Stimulated activated CD4-positive, alpha-beta T cell treated with anti-CD3 and anti-CD28 coated beads, TNF-alpha, amount 100 ng/mL, for 1 hour (primary cell): ENCODE measurements at places on chromosomes 5 and 9.

GRCh38 chr9:80836013-80836412, 853.3 kb downstream of the TLE1 start:
- no peak for DNase-seq

- no peak for DNase-seq
These were observed 5.0 kb downstream of the RELL2 start for GRCh38 chr5:141641634-141642267.

- no peak for DNase-seq
These were observed 55.2 kb downstream of the TRIP13 start for GRCh38 chr5:947626-948471.

- no peak for DNase-seq
These were observed 350.5 kb downstream of the SPOCK1 start for GRCh38 chr5:137148655-137149054.

- no peak for DNase-seq
These were observed 41.9 kb downstream of the ZNF354A start for GRCh38 chr5:178688551-178688950.

DNA sequence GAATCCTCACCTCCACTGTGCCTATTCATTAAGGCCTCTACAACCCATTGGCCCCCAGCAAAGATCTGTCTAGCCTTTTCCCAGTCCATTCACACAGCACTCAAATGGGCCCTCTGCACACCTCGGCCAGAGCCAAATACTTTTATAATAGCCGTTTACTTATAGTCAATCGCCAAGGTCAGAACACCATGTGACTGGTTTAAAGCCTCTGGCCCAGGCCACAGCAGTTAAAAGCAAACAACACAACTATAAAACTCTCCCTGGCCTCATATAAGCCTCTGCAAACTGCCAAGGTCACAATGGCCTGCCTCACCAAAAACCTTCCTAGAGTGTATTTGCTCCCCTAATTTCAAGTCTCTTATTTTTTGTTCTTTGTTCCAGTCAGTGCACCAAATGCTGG, 562.6 kb downstream of the CAAP1 start:
- no peak for DNase-seq

GRCh38 chr5:43415935-43416802, 4.0 kb upstream of the CCL28 start:
- DNase-seq, result no peak

DNA sequence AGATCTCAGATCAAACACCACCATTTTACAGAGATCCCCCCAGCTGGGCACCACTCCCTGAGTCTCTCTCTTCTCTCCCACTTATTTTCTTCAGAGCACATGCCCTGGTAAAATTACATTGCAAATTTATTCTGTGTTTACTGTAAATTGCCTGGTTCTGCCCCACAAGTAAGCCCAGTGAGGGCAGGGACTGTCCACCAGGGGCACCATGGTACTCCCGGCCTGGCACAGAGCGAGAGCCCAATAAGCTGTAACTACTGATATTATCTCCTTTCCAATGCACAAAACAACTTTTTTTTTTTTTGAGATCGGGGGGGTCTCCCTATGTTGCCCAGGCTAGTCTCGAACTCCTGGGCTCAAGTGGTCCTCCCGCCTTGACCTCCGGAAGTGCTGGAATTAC, 123.0 kb downstream of the PAX5 start:
- no peak for DNase-seq

DNA sequence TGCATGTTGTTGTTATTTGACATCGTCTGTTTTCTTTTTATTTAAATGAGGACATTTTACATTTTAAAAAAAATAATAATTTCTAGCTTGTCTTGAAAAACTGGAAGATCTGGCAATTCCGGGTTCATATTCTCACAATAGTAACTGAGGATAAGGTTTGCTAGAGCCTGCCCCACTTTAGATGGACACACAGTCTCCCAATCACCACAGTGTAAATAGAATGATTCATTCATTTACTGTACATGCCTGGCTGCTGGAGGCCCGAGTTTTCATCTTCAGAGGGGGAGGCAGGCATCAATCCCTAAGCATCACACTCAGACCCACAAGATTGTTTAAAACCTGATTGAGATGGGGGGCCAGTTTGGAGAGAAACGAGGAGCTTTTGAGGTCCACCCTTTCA, 2039.7 kb upstream of the WWC1 start:
- no peak for DNase-seq

GRCh38 chr5:158410976-158411375, 552.0 kb upstream of the CLINT1 start:
- no peak for DNase-seq
